ENCODE measurements at places on chromosomes 11 and 22.

- DNase-seq: no peak
These were observed 8.3 kb downstream of the IGF2 start for GRCh38 chr11:2130881-2131352.

- DNase-seq: no peak
These were observed 260.4 kb downstream of the TMEM135 start for GRCh38 chr11:87298155-87298554.

GRCh38 chr11:7571640-7572000, 57.8 kb downstream of the PPFIBP2 start:
- DNase-seq: peak; percentile 39

- no peak for DNase-seq
These were observed 29.8 kb downstream of the SCUBE1 start for GRCh38 chr22:43313244-43313889.

DNA sequence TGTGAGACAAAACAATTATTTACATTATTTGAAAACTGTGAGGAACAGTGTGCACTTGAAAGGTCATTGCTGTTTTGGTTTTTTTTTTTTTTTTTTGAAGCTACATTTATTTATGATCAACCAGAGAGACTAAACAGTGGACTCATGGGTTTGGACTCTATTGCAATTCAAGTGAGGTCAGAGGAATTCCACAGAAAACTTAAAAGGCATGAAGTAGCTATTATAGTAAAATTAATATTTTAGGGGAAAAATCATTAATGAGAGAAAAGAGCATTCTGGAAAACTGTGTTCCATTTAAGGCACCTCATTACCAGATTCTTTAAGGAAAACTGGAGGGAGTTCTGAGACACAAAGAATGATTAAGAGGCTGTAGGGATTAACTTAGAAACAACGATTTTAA, 102.8 kb downstream of the WNT11 start:
- no peak for DNase-seq

- no peak for DNase-seq
These were observed 34.4 kb downstream of the SCUBE2 start for GRCh38 chr11:9057007-9057406.
